Stimulated activated CD8-positive, alpha-beta memory T cell treated with anti-CD3 and anti-CD28 coated beads, Interleukin-2, amount 100 ng/mL, for 1 hour (primary cell): ENCODE measurements at places on chromosomes 7 and 10.

DNA sequence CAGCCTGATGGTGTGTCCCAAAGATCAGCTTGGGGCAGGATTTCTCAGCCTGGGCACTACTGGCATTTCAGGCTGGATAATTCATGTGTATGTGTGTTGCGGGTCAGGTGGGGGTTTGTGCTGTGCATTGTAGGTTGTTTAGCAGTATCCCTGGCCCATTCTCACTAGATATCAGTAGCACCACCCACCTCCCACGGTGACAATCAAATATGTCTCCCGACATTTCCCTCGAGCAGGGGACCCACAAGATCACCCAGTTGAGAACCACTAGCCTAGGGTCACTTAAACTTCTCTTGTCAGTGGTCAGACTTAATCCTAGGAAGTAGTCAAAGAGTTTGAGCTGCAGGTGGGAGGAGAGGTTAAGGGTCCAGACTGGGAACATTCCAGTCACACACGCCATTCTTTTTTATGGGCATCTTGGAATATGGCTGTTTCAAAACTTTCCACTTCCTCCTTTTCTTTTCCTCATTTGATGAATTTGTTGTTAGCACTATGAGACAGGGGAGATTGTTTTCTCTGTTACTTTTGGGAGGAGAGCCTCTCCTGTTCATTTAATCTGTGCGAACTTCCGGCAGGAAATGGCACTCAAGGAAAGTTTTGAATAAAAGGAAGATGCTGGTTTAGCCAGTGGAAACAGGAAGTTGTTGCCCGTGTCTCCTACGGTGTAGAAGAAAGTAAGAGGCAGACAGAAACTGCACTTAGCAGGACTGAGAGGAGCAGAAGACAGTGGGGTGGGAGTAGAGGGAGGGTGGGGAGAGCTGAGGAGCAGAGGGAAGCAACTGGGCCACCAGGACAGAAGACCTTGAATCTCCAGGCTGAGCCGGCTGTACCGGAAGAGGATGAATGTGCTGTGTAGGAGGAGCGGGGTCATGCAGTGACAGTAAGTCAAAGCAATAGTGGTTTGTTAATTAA, 17.6 kb upstream of the EXOC6 start:
- no peak for DNase-seq

GRCh38 chr7:148327379-148327778, 263.2 kb upstream of the C7orf33 start:
- no peak for DNase-seq

DNA sequence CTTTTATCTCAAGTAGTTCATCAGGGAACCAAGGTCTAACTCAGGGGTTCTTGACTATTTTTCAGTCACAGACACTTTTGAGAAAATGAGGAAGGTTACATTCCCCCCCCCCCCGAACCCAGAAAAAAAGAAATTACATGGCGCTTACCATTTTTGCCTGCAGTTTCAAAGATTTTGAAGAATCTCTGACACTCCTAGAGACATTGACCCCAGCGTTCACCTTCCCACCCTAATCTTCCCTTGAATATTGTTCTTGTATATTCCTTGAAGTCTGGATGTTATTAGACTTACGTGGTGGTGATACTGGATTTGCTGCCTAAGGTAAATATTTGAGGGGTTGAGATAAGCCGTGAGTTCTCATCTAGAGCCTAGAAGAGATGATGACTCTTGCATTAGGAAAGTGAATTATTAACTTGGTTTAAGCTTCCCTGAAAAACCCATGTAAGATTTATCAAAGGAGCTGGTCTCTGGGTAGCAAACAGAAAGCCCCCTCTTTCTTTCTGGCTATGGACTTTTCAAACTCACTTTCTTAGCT, 245.7 kb upstream of the FOXK1 start:
- DNase-seq = no peak

DNA sequence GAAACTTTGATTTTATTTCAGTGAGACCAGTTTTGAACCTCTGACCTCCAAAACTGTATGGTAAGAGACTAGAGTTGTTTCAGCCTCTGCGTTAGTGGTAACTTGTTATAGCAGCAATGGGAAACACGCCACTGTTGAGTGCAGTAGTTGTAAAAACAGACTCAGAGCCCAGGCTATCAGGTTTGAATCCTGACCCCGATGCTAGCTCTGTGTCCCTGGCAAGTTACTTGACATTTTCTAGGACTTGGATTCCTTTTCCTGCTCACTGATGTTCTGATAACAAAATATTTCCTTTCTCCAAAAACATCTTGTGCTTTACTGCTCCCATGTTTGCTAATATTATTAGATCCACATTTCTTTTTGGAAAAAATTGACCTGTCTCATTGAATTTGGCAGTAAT, 131.0 kb downstream of the PLXDC2 start:
- DNase-seq = no peak

GRCh38 chr10:77828377-77828776, 98.2 kb downstream of the DLG5 start:
- no peak for DNase-seq

DNA sequence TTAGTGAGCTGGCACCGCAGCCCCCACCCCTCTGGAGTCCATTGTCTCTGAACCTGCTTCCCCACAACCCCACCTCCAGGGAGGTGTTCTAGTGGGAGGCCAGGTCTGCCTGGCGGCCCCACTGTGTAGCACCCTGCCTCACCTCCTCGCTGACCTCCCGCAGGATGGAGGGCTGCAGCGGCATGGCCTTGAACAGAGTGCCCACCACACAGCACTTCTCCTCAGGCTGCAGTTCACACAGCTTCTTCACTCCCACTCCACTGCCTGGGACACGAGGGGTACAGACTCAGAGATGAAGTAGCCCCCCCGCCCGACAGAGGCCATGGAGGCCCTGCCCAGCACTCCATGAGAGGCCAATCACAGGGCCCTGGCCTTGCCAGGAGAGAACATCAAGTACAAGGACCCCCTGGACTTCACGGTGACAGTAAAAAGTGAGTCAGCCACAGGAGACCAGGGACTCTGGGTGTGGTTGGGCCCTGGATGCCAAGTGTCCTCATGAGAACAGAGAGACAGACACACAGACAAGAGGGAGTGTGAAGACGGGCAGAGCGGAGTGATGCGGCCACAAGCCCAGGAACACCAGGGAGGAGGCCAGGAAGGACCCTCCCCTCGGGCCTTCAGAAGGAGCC, 5.4 kb downstream of the POLD2 start:
- DNase-seq = no peak
